ENCODE measurements at places on chromosomes 5 and 9.

DNA sequence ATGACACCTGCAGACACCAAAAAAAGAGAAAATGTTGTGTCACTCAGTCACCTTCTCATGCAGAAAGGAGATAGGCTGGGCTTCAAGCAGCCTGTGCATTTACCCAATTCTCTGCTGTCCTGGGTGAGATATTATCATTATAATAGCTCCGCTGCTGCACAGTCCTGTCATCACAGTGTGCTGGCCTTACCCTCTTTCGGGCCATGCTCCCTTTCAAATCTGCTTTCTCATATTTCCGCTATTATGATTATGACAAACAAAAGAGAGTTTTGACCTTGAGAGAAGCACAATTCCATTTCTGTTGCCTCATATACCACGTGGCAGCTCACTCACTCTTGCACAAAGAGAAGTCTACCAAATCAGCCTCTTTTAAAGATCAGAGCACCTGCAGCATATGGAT lies 1350.1 kb upstream of the ACO1 start:
- DNase-seq: no peak

DNA sequence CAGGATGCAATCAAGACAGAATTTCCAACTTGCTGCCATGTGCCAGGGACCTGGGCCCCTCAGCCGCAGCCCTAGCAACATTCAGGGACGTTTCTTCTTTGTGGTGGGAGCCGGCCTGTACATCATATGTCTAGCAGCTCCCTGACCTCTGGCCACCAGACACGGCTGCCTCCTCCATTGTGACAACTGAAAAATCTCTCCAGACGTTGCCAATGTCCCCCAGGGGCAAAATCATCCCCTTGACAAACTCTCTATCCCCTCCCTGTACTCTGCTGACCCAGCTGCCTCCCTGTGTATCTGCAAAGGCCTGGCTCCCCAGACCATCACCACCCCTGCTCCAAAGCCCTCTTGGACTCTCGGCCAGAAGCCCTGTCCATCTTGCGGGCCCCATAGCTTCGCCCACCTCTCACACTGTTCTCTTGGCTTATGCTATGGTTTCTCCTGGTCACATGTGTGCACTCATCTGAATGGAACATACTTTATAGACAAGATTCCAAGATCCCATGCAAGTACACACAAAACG lies 40.8 kb downstream of the BICD2 start:
- no peak for DNase-seq

DNA sequence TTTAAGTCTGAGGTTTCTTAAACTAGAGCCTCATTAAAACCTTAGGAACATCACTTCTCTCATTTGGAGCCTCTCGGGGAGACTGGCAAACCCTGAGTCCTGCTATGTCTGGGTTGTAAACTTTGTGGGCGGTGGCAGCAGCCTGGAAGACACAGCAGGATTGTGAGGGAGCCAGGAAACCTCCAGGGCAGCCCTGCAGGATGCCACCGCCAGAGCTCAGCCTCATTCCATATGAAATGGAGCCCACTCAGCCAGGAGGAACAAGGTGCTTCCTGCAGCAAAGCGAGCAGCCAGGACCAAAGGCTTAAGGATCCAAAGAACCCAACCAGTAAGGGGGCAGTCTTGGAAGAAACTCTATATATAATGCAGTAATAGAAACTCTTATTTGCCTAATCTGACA lies 37.9 kb upstream of the IDNK start:
- no peak for DNase-seq

DNA sequence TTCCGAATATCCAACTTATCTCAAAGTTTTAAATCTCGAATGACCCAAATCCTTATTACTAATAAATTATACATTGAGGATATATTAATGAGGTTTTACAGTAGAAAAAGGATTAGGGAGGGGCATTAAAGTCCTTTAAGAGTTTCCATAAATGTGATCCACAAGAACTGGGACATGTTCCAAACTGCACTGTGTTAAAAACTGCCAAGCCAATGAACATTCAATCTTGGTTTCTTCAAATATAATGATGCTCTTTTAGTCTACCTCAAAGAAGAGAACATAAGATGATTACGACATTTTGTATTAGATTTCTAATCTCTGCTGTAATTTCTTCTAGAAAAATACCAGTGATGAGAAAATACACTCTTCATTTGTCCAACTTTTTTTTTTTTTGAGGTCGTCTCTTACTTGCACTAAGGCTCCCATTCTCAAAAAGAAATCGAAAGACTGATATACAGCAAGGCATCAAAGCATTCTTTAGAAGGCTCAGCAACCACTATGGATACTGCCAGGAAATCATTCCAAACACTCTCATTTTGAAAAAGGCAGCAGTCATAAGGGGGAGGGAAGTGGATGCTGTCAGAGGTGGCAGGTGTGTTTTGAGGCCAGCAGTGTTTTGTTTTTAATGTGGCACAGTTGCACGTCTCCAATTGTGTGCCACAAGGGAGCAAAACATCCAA lies 1.7 kb downstream of the PTAR1 start:
- peak; percentile 46 for DNase-seq

DNA sequence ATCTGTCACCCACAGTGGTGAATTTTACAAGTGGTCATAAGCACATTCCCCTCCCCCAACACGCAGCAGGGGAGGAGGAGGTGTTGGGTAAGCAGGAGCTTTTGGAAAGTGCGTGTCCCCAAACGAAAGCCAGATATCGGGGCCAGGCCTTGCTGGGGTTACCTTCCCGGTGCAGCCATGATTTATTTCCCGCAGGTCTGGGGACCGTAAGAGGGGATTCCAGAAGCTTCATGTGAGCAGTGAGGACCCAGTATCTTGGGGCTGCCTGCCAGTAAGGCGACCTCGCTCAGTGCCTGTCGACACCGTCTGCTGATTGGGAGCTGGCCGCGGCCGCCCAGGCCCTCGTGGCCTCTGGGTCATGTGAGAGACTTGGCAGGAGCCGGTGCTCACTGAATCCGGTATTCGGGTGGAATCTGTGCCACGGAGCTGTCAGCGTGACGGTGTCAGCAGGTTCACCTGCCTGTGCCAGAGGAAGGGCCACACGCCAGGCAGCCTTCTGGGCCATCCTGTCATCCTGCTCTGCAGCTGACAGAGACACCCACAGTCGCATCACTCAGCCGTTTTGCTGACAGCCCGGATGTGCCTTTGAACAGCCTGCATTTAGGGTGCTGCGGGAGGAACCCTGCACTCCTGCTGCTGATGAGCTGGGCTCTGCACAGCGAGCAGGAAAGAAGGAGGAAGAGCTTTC lies 37.3 kb downstream of the SEC61B start:
- DNase-seq: peak; percentile 54

DNA sequence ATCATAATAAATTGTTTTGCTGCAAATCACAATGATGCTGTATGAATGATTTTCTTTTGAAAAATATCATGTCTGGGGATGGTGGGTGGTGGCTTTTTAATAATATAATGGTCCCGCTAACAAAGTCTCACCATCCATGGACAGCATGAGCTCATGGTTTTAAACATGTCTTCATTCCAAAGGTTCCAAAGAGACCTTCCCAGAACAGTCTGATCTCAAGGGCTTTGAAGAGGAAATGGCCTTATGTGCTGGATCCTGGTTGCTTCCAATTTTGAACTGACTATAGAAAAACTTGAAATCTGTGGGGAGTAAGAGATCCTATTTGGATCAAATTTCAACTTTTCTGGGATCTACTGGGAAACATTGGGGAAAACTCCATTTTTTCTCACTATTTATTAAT lies 121.8 kb downstream of the ADAMTS12 start:
- DNase-seq: no peak

GRCh38 chr9:75002422-75003023 lies 25.6 kb downstream of the CARNMT1 start:
- DNase-seq: no peak

GRCh38 chr9:74036549-74037231 lies 460.4 kb upstream of the RORB start:
- no peak for DNase-seq

DNA sequence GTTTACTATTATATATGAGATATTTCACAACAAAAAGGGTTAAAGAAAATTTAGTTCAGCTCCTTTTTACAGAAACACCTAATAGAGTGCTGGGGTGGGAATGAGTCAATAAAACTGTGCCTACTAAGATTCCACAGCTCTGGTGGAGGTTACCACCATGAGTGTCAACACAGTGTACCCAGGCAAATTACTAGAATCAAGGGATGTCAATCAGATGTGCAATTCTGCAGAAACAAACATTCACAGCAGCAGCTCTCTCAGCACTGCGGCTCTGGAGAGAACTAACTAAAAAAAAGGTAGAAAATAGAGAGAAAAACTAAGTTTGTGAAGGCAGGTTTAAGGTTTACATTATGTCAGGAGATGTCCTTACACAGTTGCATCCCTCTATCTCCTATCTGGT lies 1313.0 kb downstream of the MAT2B start:
- no peak for DNase-seq

- DNase-seq: no peak
Observed at GRCh38 chr5:129631961-129632360, 115.9 kb upstream of the MINAR2 start.

DNA sequence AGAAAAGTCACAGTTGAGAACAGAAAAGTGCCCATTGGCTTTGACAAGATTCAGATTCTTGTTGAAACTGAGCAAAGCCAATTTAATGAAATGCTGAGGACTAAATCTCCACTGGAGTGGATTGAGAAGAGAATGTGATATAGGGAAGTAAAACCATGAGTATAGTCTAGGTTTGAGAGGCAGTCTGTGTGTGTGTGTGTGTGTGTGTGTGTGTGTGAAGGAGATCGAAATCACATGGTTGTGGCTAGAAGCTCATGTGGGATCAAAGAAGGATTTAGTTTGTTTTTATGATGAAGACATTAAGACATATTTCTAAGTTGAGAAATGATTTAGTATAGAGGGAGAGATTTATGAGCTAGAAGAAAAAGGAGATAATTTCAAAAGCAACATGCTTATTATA lies 275.7 kb upstream of the DAB2 start:
- DNase-seq: no peak

DNA sequence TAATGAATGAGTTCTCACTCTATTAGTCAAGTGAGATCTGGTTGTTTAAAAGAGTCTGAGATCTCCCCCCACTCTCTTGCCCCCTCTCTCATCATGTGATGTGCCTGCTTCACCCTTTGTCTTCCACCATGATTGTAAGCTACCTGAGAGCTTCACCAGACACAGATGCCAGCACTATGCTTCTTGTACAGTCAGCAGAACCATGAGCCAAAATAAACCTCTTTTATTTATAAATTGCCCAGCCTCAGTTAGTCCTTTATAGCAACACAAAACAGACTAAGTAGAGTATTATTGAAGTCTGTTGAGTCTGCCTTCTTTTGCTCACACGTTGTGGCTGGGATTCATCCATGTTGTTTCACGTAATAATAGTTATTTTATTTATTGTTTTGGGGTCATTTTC lies 14.3 kb downstream of the CYSTM1 start:
- DNase-seq: no peak

DNA sequence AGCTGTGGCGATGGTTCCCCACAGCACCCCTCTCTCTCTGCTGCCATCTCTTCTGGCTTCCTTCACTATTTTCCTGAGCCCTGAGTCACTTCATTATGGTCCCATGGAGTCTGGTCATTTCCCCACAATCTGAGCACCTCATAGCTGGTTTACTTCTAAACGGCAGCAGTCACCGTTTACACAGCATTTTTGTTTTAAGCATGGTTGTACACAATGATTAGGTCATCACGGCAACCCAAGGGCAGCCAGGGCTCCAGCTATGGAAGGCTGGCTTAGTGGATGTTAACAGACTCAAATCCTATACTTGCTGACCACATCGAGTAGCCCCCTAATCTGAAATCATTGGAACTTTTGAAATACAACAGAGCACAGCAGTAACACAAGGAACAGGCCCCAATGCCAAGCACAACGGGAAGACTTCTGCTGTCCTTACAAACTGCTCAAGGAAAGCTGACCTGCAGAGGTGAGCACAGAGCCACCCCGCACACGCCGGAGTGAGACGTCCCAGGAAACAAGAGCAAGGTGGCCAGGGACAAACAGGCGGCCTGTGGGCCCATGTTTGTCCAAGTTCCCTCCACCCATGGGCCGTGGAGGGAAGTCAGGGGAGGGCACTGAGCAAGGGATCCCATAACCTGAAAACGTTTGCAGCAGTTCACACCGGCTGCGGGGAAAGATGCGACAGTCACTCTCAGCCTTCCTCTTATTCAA lies 22.9 kb downstream of the CAMSAP1 start:
- peak; percentile 72 for DNase-seq

- DNase-seq: no peak
Observed at GRCh38 chr9:102974530-102974929, 20.6 kb upstream of the CYLC2 start.

DNA sequence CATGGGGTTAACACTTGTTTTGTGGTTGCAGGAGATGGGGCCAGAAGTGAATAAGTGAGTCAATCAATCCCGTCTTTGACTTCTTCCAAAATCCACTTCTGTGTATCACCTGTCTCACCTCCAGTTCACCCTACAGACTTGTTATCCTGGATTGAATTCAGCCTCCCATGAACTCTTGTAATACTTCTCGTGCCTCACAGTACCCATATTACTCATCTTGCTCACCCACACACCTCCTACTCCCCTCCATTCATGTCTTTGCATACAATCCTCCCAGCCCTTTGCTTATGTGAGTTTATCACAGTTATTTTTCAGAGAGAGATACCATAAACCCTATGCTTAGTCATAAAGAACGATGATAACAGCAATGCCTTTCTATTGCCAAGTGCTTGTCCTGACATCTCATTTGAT lies 52.9 kb upstream of the PAPPA start:
- peak; percentile 75 for DNase-seq

DNA sequence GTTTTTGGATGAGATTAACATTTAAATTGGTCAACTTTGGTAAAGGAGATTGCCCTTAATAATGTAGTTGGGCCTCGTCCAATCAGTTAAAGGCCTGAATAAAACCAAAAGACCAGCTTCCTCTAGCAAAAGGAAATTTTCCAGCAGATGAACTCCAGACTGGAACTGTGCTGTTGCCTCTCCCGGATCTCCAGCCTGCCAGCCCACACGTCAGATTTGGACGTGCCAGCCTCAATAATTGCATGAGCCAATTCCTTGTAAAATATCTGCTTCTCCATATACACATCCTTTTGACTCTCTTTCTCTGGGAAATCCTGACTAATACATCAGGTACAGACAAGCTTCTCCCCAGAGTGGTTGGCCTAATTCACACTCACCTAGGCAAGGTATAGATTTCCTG lies 175.8 kb upstream of the ADCY2 start:
- no peak for DNase-seq

- DNase-seq: no peak
Observed at GRCh38 chr5:88657136-88657535, 225.8 kb downstream of the MEF2C start.

GRCh38 chr5:8827696-8828095 lies 718.2 kb downstream of the SEMA5A start:
- DNase-seq: peak; percentile 33

DNA sequence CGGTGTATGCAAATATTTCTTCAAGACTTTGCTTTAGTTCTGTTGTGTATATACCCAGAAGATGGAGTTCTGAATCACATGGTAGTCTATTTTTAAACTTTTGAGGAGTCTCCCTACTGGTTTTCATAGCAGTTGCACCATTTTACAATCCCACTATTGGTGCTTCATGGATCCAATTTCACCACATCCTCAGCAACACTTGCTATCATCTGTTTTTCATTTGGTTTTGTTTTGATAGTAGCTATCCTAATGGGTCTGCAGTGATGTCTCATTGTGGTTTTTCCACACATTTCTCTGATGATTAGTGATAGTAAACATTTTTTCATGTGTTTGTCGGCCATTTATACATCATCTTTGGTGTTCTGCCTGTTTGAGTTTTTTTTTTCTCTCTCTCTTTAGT lies 1339.3 kb downstream of the EFNA5 start:
- DNase-seq: peak; percentile 69

All from GM23248 (cell line).